H1 (cell line): ENCODE measurements at places on chromosomes 3 and 15. TPM values are rescaled to one million over a fixed set of nuclear protein-coding genes. Genes with fewer than 3 reads are reported as not detected.

Gene KBTBD13
- polyA plus RNA-seq, result not detected in 2 replicates

Gene SAMD7
- polyA plus RNA-seq, result not detected in 2 replicates

Gene EOGT
- 5.8 and 6.7 TPM in 2 replicates for polyA plus RNA-seq

Gene SERPINI2
- not detected in 2 replicates for polyA plus RNA-seq

Gene TMEM42
- 41.4 and 42.6 TPM in 2 replicates for polyA plus RNA-seq

Gene GXYLT2
- 1.3 and 1.8 TPM in 2 replicates for polyA plus RNA-seq

Gene SLC12A1
- polyA plus RNA-seq, result 0.16 and 0.63 TPM in 2 replicates

Gene PP2D1
- polyA plus RNA-seq, result not detected in 2 replicates

Gene CCR8
- polyA plus RNA-seq, result 0.33 and 0.35 TPM in 2 replicates

Gene CSTA
- not detected in 2 replicates for polyA plus RNA-seq

Gene MCTP2
- polyA plus RNA-seq, result 2.9 and 4.5 TPM in 2 replicates

Gene KLHL40
- 0.02 TPM in 1 of 2 replicates, not detected in the other for polyA plus RNA-seq

Gene GP5
- polyA plus RNA-seq, result 0.05 and 0.14 TPM in 2 replicates

Gene LRRC58
- 2.6 and 4.3 TPM in 2 replicates for polyA plus RNA-seq

Gene GOLGA6B
- polyA plus RNA-seq, result 0.06 and 0.09 TPM in 2 replicates

Gene TUSC7
- not detected in 2 replicates for polyA plus RNA-seq

Gene HTR3E
- polyA plus RNA-seq, result not detected in 2 replicates

Gene PSMD6
- polyA plus RNA-seq, result 31.9 and 43.7 TPM in 2 replicates

Gene PDZRN3
- 4.2 and 5.0 TPM in 2 replicates for polyA plus RNA-seq

Gene GHSR
- polyA plus RNA-seq, result not detected in 2 replicates

Gene IQCB1
- 10.7 and 21.7 TPM in 2 replicates for polyA plus RNA-seq

Gene NR2E3
- polyA plus RNA-seq, result 0.67 and 0.80 TPM in 2 replicates

Gene UNC13C
- polyA plus RNA-seq, result 0.02 TPM in 1 of 2 replicates, not detected in the other

Gene DLL4
- polyA plus RNA-seq, result 0.22 and 0.23 TPM in 2 replicates

Gene ATP11B
- polyA plus RNA-seq, result 4.5 and 5.1 TPM in 2 replicates

Gene ARPIN
- polyA plus RNA-seq, result 3.1 and 3.6 TPM in 2 replicates
